Suppressor macrophage treated with lipopolysaccharide for 1 hour (primary cell): ENCODE measurements at places on chromosomes 4 and X.

GRCh38 chrX:287670-288069 lies 6.5 kb downstream of the PLCXD1 start:
- no peak for DNase-seq

GRCh38 chr4:132564920-132565319 lies 584.2 kb upstream of the PCDH10 start:
- no peak for DNase-seq

DNA sequence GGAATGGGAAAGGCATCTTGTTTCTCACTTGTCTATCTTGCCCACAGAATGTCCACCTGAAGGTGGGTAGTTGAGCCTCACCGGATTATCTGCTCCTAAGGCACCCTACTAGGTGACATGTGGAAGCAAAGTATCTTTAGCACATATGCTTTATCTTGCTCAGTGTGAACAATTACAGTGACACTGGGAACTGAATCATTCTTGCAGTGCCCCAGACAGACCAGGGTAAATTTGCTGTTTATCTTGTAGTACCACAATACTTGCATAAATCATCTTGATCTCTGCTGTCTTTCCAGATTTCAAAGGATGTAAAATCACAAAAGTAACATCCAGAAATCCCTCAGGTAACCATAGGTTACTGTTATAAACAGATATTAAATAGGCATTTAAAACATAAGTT lies 930.0 kb upstream of the INTU start:
- DNase-seq = no peak

GRCh38 chr4:158949099-158949498 lies 153.8 kb upstream of the RAPGEF2 start:
- DNase-seq = peak; percentile 72

GRCh38 chrX:80206647-80207046 lies 192.1 kb downstream of the TBX22 start:
- no peak for DNase-seq

GRCh38 chr4:27742816-27743215 lies 882.2 kb downstream of the STIM2 start:
- no peak for DNase-seq

DNA sequence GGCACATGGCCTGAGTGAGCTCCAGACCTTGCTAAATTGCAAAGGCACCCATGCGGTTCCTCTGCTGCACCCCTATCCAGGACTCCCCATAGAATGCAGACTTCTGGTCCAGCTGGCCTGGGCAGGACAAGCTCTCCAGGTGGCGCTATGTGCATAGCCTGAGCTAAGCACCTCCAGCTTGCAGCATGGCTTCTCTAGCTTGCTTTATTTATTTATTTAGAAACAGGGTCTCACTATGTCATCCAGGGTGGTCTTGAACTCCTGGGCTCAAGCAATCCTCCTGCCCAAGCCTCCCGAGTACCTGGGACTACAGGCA lies 5.5 kb upstream of the WFS1 start:
- no peak for DNase-seq

DNA sequence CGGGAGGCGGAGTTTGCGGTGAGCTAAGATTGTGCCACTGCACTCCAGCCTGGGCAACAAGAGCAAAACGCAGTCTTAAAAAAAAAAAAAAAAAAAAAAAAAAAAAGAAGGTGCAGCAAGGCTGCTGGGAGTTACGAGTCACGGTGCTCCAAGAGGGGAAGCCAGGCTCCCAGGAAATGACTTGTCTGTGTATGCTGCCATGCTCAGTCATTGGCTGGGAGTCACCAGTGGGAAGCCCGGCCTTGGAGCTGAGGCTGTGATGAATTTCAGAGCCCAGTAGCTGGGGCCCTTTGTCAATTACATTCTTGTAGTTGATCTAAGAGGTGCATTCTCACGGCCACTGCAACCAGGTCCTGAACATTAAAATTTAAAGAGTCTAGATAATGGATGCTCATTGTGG lies 1105.1 kb upstream of the TENM3 start:
- no peak for DNase-seq

DNA sequence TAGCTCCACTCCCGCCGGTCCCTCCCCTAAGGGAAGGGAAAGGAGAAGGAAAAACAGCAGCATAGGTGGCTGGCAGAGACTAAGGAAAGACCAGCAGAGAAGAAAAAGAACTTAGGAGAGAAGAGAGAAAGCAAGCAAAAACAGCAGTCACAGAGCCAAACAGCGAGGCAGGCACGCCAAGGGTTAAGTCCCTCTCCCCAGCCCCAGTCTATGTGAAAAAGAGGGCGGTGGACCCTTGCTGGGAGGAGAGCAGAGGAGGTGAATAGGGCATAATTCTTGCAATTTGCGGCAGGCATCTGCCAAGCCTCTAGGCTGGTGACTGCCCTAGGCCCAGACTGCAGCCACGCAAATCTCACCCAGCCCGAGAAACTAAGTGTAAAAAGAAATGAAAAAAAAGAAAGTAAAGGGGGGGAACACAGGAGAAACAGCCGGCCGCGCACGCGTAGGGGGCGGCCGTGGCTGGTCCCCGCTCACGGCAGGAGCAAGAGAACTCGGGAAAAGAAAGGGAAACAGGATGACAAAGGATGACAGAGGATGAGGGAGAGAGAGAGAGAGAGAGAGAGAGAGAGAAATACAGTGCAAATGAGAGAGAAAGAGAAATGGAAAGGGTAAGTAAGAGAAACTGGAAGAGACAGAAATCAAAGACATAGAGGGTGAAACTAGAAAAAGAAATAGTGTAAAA lies 48.6 kb downstream of the MAGEA9 start:
- no peak for DNase-seq

DNA sequence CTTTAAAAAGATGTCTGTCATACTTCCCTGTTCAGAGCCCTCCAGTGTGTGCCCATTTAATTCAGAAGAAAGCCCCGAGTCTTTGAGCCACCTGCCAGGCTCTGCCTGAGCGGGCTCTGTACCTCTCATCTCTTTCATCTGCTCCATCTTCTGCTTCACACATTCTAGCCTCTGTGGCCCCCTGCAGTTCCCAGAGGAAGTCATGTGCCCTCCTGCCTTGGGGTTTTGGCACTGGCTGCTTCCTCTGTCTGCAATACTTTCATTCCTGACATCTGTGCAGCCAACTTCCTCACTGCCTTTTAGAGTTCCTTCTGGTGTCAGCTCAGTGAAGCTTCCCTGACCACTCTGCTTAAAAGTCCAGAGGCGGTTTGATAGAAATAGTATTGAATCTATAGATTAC lies 6.2 kb upstream of the STK32B start:
- peak; percentile 71 for DNase-seq

DNA sequence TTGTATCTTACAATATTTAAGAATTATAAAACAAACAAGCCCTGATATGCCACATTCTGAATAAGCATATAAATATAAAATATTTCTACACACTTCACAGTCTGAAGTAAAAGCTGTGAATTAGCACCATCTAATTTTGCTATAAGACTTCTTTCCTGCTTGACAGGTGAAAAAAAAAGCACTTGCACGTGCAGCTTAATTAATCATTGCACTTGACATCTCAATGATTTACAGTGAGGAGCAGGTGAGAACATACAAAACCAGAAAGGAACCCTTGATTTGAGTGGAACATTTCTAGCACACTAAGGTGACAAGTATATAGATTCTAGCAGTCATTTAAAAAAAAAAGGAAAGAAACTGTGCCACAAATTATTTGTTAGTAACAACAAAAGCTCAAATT lies 47.9 kb downstream of the CHIC2 start:
- no peak for DNase-seq

DNA sequence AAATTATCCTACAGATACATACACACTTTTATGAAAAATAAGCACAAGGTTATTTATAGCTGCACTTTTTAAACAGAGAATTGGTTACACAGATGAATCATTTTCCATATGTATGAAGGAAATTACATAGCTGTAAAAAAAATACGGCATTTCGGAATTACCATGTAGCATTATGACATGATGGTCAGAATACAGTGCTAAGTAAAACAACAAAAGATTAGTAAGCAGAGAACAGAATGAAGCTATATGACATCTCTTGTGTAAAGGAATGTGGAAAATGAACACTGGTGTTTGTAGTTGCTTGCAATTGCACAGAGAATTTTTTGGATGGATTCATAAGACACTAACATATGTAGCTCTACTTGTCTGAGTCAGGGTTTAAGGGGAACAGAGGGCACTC lies 1222.0 kb upstream of the PRKX start:
- DNase-seq = peak; percentile 72

GRCh38 chr4:128668566-128668965 lies 140.9 kb upstream of the JADE1 start:
- DNase-seq = no peak

GRCh38 chr4:2648159-2648814 lies 107.8 kb downstream of the TNIP2 start:
- no peak for DNase-seq

DNA sequence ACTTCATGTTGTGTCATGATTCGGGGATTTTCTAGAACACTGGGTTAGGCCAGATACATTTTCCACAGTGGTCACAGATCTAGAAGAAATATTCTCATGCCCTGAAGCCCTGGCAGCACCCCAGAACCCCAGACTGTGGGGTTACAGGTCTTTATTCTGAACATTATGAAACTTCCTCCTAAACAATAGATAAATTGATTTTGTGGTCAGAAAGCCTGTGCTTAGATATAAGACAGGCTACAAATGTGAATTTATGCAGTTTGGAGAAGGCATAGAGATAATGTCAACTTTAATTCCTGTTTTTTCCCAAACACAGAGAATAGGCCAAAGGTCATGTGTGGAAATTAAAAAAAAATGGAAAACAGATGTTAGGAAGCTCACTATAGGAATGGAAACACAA lies 492.9 kb downstream of the SPRY1 start:
- no peak for DNase-seq

GRCh38 chr4:73839071-73839470 lies 2.6 kb downstream of the CXCL6 start:
- DNase-seq = no peak

GRCh38 chr4:89283226-89284009 lies 24.2 kb downstream of the GPRIN3 start:
- peak; percentile 90 for DNase-seq

DNA sequence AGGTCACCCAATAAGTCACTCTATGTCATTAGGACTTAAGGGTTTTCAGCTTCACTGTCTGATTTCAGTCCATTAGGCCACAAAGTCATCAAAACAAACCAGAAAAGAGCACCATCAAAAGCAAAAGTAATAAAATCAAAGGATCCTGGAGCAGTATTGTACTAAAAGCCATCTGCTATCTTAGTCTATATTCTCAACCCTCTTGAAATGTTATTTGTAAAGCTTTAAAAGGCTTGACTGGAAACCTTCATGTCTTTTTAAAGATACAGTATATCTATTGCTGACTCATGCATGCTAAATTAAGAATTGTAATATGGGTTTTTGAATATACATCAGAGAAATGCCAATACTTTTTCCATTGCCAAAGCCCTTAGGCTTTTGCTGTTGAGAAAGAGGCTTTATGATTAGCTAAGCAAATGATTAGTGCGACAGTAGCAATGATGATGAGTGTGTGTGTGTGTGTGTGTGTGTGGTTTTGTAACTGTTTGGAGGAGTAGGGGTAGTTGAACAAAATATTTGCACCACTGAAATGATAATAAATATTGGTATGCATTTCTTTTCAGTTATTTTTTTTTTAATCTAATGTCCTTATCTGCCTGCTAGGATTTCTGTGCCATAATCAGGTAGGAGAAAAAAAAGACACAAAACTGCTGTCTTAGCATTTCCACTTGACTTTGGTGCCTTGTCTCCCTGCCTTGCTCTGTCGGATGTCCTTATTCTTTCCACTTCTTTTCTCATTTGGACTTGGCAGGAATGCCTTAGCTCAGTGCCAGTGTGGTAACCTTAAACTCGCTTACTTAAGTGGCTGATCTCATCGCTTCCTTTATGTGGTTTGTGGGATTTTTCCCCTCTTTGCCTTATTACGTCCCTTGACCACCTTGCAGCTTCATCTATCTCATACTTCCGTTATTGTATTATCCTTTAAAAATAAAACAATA lies 119.7 kb downstream of the PCDH7 start:
- DNase-seq = no peak

GRCh38 chr4:20298986-20299385 lies 47.3 kb downstream of the SLIT2 start:
- DNase-seq = no peak

DNA sequence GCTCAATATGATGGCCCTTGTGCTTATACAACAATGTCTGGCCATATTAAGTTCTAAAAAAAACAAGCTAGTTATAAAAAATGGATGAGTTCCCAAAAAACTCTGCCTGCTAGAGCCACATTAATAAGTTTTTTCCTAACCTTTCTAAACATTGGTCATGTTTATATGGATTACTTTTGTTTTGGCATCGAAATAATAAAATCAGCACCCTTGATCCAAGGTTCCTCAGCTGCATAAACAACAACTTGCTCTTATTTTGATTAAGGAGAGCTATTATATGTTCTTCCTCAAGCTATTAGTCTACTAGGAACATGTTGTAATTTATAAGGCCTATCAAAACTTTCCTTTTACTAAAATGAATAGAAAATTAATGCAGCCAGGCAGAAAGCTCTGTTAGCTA lies 48.4 kb downstream of the UNC5C start:
- no peak for DNase-seq

DNA sequence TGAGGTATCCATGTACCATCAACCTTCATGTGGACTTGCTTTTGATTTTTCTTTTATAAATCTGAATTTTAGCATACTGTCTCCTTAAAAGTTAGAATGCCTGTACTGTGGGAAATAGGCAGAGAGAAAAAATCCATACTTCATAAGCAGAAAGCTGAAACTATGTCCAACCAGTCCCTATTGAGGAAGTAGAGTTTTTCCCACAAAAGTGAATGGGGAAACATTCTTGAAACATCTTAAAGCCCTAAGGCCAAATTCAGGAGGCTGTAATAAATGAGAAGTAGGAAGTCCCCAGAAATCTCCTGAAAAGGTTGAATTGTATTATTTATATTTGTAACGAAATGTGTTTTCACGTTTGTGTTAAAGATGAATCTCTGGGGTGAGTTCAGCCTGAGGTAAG lies 56.3 kb downstream of the ENOX2 start:
- peak; percentile 30 for DNase-seq

- DNase-seq = peak; percentile 72
These were observed 41.3 kb upstream of the ASMTL start for GRCh38 chrX:1493877-1494510.

- DNase-seq = no peak
These were observed 102.7 kb downstream of the VCX3A start for GRCh38 chrX:6432226-6432625.

GRCh38 chr4:112807083-112807482 lies 170.1 kb downstream of the LARP7 start:
- no peak for DNase-seq

GRCh38 chrX:48890296-48890925 lies 7.2 kb downstream of the TIMM17B start:
- no peak for DNase-seq

- DNase-seq = no peak
These were observed 48.2 kb upstream of the AADAT start for GRCh38 chr4:170137927-170138326.
